ENCODE measurements at places on chromosomes 12 and 14.

- no peak for DNase-seq
These were observed 3.6 kb upstream of the SLC7A8 start for GRCh38 chr14:23186913-23187654.

DNA sequence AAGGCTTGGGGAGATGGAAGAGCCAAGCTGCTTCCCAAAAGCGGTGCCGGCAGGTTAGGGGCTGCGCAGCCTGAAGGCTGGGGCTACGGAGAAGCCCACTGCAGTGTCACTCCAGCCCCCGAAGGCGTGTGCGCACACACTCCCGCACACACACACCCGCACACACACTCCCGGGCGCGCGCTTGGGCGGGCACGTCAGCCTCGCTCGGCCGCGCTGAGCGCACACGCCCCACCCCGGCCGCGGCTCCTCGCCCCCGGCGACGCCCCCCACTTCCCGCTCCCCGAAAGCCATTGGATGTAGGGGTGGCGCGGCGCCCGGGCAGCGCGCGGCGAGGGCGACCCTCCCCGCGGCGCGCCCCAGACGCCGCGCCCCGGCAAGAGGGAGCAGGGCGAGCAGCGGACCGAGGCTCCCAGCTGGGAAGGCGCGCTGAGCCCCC is at the start of gene KCNK10:
KCNK10 (minus strand) TSS at position 184 of the 437 bp plus-strand sequence. CDS start 471 bp downstream, outside the sequence.
- no peak for DNase-seq

GRCh38 chr14:67776653-67777322 is 39.6 kb downstream of the ZFYVE26 start:
- DNase-seq: no peak

GRCh38 chr12:119025786-119026185 is 44.4 kb downstream of the SRRM4 start:
- no peak for DNase-seq

GRCh38 chr12:132222096-132222807 is 78.0 kb downstream of the NOC4L start:
- DNase-seq: no peak

DNA sequence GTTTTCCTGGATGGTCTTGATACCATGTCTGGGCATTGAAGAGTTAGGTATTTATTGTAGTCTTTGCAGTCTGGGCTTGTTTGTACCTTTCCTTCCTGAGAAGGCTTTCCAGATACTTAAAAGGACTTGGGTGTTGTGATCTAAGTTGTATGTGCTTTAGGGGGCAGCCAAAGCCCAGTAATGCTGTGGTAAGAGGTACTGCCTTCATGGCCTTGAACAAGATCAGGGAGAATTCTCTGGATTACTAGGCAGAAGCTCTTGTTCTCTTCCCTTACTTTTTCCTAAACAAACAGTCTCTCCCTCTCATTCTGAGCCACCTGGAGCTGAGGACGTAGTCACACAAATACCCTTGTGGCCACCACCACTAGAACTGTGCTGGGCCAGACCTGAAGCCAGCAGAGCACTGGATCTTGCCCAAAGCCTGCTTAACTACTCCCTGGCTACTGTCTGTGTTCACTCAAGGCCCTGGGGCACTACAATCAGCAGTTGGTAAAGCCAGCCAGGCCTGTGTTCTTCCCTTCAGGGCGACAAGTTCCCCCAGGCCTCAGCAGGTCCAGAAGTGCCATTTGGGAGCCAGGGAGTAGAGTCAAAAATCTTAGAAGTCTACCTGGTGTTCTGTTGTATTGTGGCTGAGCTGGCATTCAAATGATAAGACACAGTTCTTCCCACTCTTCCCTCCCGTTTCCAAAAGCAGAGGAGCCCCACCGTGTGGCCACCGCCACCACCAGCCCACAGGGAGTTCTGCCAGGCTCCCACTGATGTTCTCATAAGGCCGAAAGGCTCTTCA is 11.4 kb downstream of the PRORP start:
- DNase-seq: no peak

- DNase-seq: no peak
These were observed 126.9 kb upstream of the KRAS start for GRCh38 chr12:25377469-25378177.

- DNase-seq: no peak
These were observed 35.3 kb downstream of the SLC2A14 start for GRCh38 chr12:7837366-7837765.

DNA sequence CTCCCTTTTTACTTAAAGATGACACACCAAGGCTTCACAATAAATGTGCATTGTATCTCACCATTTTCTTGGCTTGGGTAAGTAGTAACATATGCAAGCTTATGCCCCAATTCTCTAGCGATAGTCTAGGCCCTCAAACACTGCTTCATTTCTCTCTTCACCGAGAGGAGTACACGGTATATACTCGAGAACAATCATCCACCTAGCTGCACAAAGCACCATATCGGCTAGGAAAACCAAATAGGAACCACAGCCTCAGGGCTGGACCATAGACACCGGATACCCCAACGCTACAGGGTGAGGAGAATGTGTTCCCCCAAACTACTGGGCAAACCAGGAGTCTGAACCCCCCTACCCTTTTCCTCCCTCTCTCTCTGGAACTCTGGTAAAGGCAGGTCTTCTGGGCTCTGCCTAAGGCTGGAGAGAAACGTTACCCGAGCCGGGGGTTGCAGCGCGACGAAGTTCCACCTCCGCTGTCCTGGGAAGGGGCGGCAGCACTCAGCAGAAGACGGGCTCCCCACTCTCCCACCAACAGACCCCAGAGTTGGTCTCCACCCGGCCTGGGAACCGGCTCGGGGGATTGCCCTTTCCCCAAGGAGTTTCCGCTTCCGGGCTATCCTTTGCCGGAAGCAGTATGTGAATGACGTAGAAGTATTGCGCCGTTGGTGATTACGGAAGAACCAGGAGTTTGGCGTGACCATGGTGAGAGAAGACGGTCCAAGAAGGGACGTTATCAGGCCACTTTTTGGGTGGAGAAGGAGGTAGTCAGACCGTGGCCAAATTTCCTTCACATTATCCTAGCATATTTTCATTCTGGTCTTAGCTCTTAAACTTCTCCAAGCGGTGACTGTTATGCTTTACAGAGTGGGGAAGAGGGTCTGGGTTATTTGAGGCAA is at the start of the genes AREL1 and FCF1:
AREL1 (minus strand) TSS at position 582 of the 896 bp plus-strand sequence. CDS start 27,465 bp downstream, outside the sequence.
FCF1 (plus strand) TSS at position 646 of the 896 bp plus-strand sequence; CDS start at position 700, 54 bp downstream.
- no peak for DNase-seq

- DNase-seq: no peak
These were observed 12.4 kb downstream of the PEBP1 start for GRCh38 chr12:118148287-118148686.

All from NCI-H1930 (cell line).